ENCODE measurements at places on chromosomes 11 and 22. TPM values are rescaled to one million over a fixed set of nuclear protein-coding genes. Genes with fewer than 3 reads are reported as not detected.
A peak's percentile ranks its signal among the peaks of the same experiment; 100 is the strongest.

- no peak for DNase-seq
These were observed 35.8 kb downstream of the TNKS1BP1 start for GRCh38 chr11:57288771-57289579.

DNA sequence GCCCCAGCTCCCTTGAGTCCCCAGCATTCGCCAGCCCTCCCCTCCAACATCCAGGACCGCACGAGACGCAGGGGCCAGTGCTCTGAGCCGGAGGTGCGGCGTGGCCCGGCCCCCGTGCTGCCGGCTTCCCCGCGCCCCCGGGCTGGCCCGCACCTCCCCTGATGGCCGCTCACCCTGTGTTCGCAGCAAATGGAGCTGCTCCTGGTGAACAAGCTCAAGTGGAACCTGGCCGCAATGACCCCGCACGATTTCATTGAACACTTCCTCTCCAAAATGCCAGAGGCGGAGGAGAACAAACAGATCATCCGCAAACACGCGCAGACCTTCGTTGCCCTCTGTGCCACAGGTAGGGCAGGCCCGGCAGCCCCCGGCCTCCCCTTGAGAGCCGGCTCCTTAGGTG, 2.7 kb downstream of the CCND1 start:
- DNase-seq, result no peak

DNA sequence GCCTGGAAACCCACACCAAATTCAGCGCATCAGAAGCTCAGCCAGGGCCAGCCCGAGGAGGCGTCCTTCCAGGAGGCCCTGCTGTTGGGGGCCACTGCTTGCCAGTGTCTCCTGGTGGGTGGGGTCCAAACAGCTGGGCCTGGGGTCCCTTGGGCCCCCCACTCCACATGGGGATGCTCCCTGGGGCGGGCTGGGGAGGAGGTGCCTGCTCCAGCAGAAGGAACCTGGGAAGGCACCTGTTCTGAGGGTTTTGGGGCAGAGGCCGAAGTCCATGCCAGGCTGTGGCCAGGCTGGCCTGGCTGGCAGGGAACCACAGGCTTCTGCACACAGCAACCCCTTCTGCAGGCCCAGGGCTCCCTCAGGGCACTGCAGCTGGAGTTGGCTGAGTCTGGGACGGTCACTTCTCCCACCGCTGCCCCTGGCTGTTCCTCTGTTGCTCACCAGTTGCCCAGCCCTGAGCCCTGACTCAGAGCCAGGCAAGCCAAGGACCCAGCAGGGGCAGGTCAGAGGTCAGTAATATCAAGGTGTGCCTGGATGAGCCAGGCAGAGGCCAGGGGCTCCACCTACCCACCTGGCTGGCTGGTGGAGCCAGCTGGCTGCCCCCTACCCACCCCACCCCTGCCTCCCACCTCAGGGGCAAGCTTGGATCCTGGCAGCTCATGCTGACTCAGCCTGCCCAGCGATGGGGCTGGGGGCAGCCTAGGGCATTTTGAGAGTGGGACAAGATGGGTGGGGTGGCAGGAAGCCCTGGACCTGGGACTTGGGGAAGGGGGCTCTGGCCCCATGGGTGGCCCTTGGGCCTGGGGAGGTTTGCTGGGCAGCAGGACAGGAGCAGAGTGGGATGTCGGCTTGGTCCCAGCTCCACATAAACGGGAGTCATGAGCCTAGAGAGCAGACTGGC, 12.0 kb upstream of the PHLDA2 start:
- no peak for DNase-seq

Gene CADM1
- 203 TPM for polyA plus RNA-seq

GRCh38 chr11:126945319-126945718, 55.3 kb downstream of the KIRREL3 start:
- DNase-seq, result no peak

- DNase-seq, result no peak
These were observed 113.6 kb downstream of the DYNC2H1 start for GRCh38 chr11:103222806-103223205.

DNA sequence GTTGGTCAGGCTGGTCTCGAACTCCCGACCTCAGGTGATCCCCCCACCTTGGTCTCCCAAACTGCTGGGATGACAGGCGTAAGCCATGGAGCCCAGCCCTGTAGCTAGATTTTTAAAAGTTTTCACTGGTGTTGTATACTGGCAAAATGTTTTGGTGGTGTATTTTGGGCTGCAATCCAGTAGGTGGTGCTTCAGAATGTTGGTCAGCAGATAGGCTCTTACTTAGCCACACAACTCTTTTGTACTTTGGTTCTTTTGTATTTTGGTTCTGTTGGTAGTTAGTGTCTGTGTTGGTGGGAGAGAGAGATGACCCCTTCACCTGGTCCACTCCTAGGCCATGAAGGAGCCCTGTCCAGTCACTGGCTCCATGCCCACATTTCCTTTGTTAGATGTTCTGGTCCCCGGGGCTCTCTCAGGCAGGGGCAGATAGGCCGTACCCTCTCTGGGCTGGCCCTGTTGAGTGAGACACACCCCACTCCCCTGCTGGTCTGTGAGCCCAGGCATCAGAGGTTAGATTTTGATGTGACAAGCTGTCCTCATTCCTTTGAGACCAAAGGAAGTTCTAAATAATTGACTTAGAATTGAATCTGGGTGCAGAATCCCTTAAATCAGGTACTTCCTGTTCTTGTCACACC, 123.8 kb downstream of the DDX10 start:
- no peak for DNase-seq

DNA sequence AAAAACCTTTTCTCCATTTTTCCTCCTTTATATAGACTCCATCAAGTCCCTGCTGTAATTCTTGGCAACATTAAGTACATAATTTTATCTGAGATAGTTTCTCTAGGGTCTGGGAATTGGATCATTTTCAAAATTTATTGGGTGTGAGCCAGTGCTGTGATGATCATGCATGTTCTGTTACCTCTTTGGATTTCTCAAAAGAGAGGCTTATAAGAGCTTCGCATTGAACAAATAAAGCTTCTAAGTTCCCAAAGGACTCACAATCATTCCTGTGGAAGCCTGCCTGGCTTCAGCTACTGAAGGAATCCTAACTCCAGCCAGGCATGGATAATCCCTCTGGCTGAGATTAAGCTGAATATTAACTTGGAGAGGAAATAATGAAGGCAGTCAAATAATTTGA, 208.5 kb downstream of the RAB38 start:
- DNase-seq, result peak; percentile 60

DNA sequence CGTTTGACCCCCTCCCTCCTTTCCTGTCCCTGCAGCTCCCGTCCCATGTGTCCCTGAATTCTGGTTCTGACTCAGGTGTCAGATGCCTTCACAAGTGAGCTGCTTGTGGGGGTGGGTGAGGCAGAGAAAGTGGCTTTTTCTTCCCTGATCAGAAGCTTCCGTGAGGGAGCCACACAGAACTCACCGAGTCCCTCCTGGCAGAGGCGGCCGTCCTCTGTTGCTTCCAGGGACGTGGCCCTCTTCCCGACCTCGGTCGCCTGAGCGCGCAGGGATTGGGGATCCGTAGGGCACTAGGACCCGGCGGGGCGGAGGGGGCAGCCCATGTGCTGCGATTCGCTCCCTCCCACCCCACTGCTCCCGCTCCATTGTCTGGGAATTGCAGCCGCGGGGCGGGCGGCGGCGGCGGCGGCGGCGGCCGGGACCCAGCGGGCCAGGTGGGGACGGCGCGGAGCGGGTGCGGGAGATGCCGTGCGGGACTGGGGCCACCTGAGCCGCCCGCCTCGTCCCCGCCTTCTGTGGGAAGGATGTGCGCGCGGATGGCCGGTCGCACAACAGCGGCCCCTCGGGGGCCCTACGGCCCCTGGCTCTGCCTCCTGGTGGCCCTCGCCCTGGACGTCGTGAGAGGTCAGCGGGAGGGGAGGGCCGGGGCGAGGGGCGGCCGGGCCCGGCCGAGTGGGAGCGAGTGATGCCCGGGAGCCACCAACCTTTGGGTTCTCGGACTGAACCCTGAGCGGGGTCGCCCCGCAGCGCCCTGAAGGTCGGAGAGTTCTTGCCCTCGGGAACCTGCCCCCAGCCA, at the start of gene TMEM132A:
Gene TMEM132A, plus strand, starts transcription at position 351 of the 796 bp plus-strand sequence. Its CDS starts 174 bp downstream, at position 525.
- DNase-seq, result no peak

DNA sequence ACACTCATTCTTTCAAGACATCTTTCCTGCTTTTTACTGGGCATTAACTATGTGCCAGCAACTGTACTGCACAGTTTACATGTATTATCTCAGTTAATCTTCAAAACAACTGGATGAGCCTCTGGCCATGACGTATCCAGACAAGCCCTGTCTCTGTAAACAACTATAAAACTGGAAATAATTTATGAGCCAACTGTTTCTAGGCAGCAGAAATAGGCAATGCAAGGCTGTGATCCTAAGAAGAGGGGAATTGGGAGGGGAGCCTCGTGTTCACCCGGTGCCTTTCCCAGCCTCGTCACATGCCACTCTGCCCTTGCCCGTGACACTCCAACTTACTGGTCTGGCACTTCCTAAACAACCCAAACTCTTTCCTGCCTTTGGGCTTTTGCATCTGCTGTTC, 82.8 kb downstream of the FBXO7 start:
- DNase-seq, result no peak

DNA sequence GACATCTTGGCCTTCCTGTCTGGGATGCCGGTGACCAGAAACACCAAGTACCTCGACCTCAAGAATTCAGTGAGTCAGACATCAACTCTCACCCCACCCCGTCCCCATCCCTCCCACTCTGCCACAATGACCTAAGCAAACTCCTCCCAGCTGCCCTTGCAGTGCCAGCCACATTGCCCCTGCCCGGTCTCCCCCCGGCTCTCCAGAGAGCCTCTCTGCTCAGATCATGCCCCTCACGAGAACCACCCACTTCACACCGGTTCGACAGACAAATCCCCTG, 23.6 kb upstream of the MYRF start:
- DNase-seq, result no peak

Gene NRIP3
- 3.9 TPM for polyA plus RNA-seq

Gene CEP126
- polyA plus RNA-seq, result 18.3 TPM

Gene PANX3
- 0.08 TPM for polyA plus RNA-seq

GRCh38 chr22:47631571-47632102, 869.2 kb downstream of the TBC1D22A start:
- no peak for DNase-seq

Gene CD3G
- polyA plus RNA-seq, result 1.0 TPM

DNA sequence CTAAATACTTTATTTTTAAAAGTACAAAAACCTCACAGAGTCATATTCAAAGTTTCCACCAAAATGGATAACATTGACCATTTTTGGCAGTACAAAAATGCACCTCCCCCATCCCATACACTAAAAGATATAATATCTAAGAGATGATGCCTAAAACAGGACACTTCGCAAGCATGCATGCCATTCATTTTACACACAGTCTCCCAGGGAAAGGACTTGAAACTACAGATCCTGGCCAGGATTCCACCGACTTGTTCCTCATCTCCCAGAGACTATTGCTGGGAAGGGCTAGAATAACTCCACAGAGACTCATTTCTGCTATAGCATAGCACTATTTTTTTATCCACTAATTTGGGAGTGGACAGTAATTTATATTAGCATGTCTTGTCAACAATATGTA, 81.7 kb downstream of the MTNR1B start:
- no peak for DNase-seq

Gene TRIM49
- polyA plus RNA-seq, result not detected

GRCh38 chr11:206002-206384, 1.2 kb downstream of the BET1L start:
- DNase-seq, result no peak

Gene ZNF280A
- not detected for polyA plus RNA-seq

Gene OR2D3
- polyA plus RNA-seq, result not detected

DNA sequence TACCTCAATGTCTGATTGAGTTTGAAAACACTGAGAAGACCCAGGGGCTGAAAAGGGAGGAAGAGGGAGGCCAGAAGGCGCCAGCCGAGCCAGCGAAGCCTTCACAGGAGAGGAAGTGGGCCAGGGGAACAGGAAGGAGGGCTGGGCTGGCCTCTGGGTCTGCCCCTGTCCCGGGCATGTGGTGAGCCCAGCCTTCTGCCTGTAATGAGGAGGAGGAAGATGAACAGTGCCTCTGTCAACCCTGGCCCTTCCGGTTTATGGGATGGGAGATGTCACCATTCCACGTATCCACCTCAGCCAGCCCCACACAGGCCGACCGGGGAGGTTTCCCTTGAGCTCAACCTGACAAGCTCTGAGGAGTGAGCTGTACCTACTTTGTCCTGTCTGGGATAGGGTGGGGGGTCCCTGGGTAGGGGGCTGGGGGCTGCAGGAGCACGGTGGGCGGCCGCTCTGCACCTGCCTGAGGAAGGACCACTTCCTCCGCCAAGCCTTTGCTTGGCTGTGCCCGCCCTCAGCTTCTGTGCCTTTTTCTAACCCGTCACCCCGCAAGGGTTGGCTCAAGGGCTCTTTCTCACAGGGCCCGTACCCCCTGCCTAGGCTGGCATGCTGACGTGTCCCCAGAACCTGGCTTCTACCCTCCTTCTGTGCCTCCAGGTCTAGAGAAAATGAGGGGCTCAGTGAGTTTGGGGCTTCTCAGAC, 2.0 kb downstream of the PARVG start:
- no peak for DNase-seq

Gene NPAS4
- 0.14 TPM for polyA plus RNA-seq

Gene GLYAT
- not detected for polyA plus RNA-seq

Gene UCP3
- 3.1 TPM for polyA plus RNA-seq

Gene ENTHD1
- polyA plus RNA-seq, result not detected

Gene CCDC73
- polyA plus RNA-seq, result 0.16 TPM

DNA sequence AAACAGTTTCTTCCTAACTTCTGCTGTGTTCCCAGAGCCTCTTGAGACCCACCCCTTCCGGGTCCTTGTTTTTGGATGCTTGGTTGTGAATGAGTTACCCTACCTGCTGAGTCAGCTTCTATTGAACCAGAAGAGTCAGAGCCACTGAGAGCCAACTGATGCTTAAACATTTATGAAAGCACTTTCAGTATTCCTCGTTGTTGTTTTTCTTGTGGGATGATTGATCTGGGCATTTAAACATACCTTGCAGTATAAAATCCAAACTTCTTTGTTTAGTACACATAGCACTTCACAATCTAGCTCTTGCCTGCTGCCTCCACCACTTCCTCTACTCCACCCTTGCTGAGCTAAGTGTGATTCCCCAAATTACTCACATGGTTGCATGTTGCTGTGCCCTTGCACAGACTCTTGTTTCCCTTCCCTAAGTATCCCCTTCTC, 5.5 kb downstream of the PRSS23 start:
- DNase-seq, result no peak

- DNase-seq, result no peak
These were observed 10.3 kb downstream of the MRGPRF start for GRCh38 chr11:69002570-69003231.

DNA sequence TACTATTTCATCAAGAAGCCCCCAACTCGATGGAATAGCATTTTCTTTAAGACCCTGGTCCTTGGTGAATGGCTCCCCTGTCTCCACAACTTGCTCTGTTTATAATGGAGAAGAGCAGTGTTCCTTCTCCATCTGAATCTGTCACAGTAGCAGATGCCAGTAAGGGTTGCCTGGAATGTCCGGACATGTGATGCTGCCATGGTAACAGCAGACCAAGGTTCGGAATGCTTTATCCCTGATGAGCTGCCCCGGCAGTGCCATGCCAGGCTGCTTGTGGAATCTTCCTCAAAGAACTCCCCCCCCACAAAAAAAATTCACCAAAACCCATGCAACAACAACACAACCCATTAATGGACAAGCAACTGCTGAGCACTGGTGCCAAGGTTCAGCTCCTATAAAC, 72.5 kb downstream of the KCNC1 start:
- no peak for DNase-seq

Gene C11orf98
- 55.0 TPM for polyA plus RNA-seq

Data from right lung (tissue), 10 donors.